ENCODE measurements at places on chromosomes 5 and 9. TPM values are rescaled to one million over a fixed set of nuclear protein-coding genes. Genes with fewer than 3 reads are reported as not detected.

FIBCD1 gene
- not detected for total RNA-seq

GRCh38 chr5:135034236-135034962, 371 bp upstream of the PITX1 start:
- DNase-seq = peak; percentile 60

GPR151 gene
- not detected for total RNA-seq

- DNase-seq = no peak
These were observed 109.8 kb upstream of the SLC25A48 start for GRCh38 chr5:135724617-135725016.

DNA sequence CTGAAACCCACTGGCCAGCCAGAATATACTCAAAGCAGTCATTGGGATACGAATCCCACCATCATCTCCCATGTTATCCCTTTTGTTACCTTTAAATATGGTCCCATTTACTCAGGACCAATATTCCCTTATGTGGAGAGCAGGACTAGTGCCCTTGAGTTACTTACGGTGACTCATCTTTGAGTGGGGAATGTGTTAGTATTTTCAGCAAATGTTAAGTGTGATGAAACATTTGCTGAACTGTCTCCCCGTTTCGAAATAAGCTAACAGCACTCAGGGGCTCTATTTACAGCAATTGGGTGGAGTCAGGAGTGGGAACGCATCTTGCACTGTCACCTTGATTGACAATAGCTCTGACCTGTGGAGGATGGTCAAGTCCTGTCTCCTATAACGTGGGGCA, 67.4 kb downstream of the CTSL start:
- no peak for DNase-seq

- no peak for DNase-seq
These were observed 307.9 kb downstream of the SPOCK1 start for GRCh38 chr5:137191179-137191578.

GRCh38 chr5:143573568-143574170, 170.2 kb upstream of the NR3C1 start:
- DNase-seq = peak; percentile 30

TAF11L10 gene
- total RNA-seq = not detected

LCN9 gene
- not detected for total RNA-seq

DNA sequence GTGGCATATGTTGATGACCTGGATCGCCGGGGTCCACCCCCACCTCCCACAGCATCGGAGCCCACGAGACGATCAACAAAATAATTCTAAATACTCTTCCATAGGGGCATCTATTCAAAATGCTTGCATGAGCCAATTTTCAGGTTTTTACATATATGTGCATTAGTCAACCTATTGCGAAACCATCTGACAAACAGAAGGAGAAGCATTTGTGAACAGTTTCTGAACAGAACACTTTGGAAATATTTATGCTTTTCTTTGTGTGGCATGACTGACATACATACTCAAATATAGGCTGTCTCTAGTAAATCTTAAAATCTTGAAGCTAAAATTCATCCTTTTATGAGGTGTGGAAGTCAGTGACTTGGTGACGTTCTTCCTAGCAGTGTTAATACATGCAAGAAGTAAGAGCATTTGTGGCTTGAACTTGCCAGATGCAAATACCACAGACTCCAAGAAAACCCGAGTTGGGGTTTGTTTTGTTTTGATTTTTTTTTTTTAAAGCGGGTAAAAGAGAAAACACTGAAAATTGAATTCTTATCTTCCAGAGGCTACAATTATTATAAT, 5.3 kb downstream of the GPR151 start:
- no peak for DNase-seq

ISCA1 gene
- total RNA-seq = 32.7 TPM

RAB3C gene
- total RNA-seq = 0.20 TPM

DNA sequence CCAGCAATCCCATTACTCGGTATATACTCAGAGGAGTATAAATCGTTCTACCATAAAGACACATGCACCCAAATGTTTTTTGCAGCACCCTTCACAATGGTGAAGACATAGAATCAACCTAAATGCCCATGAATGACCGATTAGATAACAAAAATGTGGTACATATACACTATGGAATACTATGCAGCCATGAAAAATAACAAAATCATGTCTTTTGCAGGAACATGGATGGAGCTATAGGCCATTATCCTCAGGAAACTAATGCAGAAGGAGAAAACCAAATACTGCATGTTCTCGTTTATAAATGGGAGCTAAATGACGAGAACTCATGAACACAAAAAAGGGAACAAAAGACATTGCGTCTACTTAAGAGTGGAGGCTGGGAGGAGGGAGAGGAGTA, 114.5 kb downstream of the HTR4 start:
- no peak for DNase-seq

DNA sequence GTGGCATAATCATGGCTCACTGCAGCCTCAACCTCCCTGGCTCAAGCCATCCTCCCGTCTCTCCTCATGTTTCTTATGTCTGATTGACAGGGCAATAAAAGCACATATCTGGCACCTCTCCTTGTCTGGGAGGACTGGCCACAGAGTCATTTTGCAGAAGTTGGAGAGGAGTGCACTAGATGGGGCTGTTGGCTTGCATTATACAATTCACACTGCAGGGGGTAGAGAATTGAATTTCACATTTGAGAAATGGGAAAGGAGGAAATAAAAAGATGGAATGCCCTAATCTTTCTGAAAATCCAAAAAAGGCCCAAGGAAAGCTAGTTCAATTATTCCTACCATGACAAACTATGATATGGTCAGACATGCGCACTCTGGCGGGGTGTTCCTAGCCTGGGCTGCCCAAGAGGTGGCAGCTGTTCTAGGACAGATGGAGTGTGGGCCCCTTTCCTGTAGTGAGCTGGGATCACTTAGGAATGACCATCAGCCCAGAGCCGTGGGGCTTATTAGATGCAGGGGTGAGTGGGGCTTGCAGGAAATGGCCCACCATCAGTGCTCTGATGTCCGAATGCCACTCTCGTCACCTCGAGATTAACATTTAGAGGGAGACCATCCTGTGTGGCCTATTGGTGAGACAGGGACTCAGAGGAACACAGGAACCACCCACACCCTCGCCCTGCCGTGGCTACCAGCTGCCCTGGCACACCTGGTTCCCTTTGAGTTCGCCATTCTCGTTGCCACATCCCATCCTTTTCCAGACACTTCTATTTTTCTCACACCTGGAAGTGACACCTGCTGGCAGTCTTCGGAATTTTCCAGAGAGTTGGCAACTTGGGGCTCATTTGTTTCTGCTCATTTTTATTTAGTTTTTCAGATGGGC, 21.8 kb upstream of the ANKRD18A start:
- no peak for DNase-seq

PKD2L2 gene
- 0.63 TPM for total RNA-seq

GRCh38 chr5:5242056-5242455, 101.9 kb downstream of the ADAMTS16 start:
- DNase-seq = no peak

ACER2 gene
- 5.5 TPM for total RNA-seq

DNA sequence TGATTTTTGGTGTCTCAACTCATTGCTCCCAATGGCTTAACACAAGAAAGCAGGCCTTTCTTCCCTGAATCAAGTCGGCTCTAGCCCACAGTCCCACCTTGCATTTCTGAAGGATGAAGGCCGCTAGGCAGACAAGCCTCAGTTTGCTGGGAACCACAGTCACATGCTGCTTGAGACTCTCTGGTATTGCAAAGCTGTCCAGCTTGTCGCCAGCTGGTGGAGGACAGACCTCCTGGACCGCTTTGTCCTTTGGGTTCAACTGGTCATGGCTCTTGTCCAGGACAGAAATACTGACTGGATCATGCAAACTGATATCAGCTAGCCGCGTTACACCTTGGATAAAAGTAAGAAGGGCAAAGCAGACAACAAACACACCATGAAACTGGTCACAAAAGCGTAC, 23.1 kb downstream of the DDX31 start:
- DNase-seq = no peak

DNA sequence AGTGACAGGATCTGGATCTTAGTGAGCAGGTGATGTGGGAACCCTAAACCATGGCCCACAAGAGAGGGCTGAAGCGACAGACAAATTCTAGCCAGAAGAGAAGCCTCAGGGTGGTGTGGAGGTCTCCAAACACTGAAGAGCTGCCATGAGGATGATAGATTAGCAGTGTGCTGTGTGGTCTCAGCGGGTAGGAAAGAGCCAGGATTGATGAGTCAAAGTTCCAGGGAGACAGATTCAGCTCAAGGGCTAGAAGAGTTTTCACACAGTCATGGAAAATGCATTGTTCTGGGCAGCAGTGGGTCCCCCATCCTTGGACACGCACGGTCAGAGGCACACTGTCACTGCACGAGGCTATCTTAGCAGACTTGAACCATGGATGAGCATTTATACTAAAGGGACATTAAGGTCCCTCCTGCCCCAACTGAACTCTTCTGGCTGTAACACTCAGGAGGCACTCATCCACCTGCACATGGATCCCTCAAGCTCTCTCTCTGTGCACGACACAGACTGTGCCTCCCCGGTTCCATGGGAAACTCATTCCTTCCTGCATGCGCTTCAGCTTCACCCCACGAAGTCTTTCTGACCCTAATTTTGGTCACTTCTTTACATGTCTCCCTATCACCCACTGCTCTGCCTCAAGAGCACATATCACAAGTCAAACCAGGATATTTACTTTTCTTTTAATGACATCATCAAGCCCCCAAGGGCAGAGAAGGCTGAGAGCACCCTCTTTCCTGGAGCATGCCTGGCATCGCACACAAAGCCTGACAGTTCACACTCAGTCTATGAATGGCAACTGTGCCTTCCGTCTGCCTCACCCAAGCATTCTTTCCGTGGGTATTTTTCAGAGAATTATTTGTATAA, 84.8 kb downstream of the TLE1 start:
- DNase-seq = no peak

DNA sequence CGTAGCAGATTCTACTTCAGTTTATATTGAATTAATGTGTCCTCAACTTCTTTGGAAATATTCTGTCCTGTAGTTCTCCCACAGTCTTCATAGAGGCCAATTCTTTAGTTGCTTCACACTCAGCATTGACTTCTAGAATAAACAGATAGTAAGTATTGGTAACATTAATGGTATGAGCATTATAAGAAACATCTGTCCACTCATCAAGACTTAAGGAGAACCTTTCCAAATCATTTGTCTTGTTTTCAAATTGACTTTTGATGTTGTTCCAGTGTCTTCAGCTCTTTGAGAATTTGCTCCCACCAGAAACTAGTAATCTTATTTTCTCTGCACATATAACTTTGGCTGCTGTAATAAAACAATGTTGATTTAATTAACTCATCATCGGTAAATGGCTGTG, 18.3 kb downstream of the RANBP17 start:
- no peak for DNase-seq

DNA sequence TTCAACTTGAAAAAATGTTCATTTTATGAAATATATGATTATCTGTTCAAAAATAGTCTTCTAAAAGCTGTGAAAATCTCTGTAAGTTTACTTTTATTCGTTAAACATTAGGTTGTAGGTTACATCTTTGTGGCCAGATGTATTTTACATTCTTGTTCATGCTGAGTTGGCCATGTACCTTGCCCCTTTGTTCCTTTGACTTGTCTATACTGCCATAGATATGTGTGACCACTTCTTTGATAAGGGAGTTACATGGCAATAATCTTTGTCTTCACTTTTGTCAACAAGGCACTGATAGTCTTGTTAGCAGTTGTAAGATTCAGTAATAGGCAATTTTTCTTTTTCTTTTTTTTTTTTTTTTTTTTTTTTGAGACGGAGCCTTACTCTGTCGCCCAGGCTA, 15.9 kb downstream of the SEC24A start:
- no peak for DNase-seq

GRCh38 chr9:129460323-129461261, 160.3 kb downstream of the C9orf50 start:
- DNase-seq = peak; percentile 84

- DNase-seq = no peak
These were observed 35.9 kb upstream of the TAF1L start for GRCh38 chr9:32671333-32671732.

DNA sequence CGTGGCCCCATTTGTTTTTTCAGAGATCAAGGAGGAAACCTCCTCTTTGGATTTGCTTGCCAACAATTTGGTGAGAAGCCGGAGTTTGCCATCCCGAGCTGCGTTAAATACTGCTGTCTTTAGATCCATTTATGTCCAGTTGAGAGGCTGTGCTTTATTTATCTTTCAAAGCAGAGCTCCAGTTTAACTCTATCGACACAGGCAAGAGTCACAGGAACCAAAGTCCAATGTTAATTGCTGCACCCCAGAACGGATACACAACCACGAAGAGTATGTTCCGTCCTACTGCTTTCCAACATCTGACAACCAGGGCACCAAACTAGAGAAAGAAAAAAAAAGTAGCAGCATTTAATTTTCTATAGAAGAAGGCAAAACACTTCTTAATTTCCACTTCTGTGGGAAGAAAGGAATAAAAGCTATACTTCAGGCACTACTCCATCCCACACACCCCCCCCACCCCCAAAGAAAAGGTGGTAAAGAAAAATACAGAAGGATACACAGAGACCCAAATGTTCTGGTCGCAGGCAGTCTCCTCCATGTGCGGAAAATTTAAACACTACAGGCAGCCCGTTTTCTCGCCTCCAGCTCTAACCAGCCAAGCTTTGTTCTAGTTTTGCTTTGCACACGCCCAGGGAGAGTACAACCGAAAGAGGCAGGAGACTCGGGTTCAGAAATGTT, 1.1 kb downstream of the FEM1C start:
- DNase-seq = no peak

DNA sequence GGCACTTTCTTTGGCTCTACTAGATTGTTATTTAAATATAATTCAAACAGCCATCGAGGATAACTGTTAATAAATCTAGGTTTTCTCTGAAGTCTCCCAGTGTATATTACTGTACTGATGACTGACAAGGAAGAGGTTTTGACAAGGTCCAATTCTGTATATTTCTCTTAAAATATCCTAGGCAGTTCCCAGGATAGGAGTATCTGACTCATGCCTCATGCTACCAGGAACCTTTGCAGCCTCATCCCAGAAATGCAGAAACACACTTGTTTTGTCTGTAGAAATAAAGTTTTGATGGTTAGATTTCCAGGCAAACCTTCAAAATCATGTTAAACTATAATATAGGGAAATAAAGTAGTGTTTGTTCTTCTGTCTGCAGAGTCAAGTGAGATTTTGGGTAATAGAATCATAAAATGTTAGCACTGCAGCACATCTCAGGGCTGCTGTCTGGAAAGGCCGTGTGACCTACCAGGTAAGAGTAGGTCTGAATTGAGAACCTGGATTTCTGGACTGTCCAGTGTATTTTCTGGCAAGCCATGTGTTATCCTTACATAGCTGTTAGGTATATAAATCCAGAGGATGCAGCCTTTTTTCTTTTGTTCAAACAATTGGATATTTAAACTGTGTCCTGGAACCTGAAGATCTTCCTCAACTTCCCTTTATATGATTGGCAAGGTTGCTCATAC, 8.3 kb downstream of the UBE2D2 start:
- DNase-seq = no peak

DNA sequence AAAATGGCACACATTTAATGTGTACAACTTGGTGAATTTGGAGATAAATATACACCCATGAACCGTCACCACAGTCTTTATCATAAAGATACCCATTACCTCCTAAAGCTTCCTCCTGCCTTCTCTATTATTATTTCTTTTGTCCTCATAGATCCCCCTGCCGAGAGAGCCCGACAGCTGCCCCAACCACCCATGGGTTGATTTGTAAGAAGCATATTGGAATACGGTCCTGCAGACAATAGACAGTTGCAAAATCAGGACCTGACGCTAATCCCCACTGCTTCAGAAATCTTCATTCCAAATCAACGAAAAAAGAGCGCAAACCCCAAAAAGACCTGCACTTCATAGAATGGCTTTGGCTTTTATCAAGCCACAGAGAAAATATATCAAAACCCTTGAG, 697.5 kb downstream of the SEMA5A start:
- DNase-seq = no peak
